HFFc6 (cell line): ENCODE measurements at places on chromosomes 11 and 22. TPM values are rescaled to one million over a fixed set of nuclear protein-coding genes. Genes with fewer than 3 reads are reported as not detected.
A peak's percentile ranks its signal among the peaks of the same experiment; 100 is the strongest.

SYCE3 gene
- total RNA-seq = not detected in 3 replicates

ELFN2 gene
- 1.4 to 7.2 TPM (median 5.7 TPM) in 3 replicates for total RNA-seq

RIBC2 gene
- 0.53 to 3.0 TPM (median 2.3 TPM) in 3 replicates for total RNA-seq

OR2D2 gene
- total RNA-seq = not detected in 3 replicates

C22orf31 gene
- total RNA-seq = not detected in 3 replicates

OR51B5 gene
- total RNA-seq = not detected in 3 replicates

- H3K27ac ChIP-seq = no peak overlapping the region
- no peaks in the 10 kb centered on the region for H3K27me3 ChIP-seq
- H3K36me3 ChIP-seq = peaks cover 4% of the 10 kb centered on the region; the same call in 1 of the 2 replicates
- peaks cover 5% of the 10 kb centered on the region; the same call in 1 of the 2 replicates for H3K4me1 ChIP-seq
Measured at GRCh38 chr22:46963672-46964545, 201.5 kb downstream of the TBC1D22A start.

- H3K4me3 ChIP-seq = no peak overlapping the region
- H3K27ac ChIP-seq = no peak overlapping the region
- peaks cover 23% of the 10 kb centered on the region for H3K4me1 ChIP-seq
- H3K36me3 ChIP-seq = no peaks in the 10 kb centered on the region
Measured at GRCh38 chr11:100635194-100635593, 51.9 kb upstream of the ARHGAP42 start.

DNA sequence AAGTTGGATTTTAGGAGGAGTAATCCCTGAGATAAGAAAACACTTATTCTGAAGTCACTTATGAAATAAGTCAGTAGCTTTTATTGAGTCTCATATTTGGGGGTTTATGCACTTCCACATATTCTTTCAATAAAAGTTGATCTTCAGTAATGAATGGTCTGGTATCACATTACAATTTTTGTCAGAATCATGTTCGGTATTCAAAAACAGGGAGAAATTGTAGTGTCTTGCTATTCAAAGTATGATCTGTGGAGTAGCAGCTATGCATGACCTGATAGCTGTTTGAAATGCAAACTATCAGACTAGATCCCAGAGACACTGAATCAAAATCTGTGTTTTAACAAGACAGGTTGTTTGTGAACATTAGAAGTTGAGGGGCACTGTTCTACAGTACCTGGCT lies 857.6 kb downstream of the METTL15 start:
- peaks cover 77% of the 10 kb centered on the region for H3K4me1 ChIP-seq
- H3K27ac ChIP-seq = peak overlapping the region; percentile 53
- peaks cover 12% of the 10 kb centered on the region for H3K36me3 ChIP-seq
- DNase-seq = no peak
